CD4-positive, alpha-beta T cell treated with Interferon alpha-2 for 1 hour (primary cell): ENCODE measurements at places on chromosomes 1 and 21.

- no peak for DNase-seq
Measured at GRCh38 chr1:170765279-170765678, 101.3 kb downstream of the PRRX1 start.

GRCh38 chr1:213507472-213508223 is 456.6 kb downstream of the RPS6KC1 start:
- DNase-seq = no peak

- DNase-seq = peak; percentile 14
Measured at GRCh38 chr1:228445843-228446650, 29.4 kb upstream of the TRIM17 start.

- DNase-seq = no peak
Measured at GRCh38 chr1:10848109-10848684, 51.8 kb upstream of the CASZ1 start.

DNA sequence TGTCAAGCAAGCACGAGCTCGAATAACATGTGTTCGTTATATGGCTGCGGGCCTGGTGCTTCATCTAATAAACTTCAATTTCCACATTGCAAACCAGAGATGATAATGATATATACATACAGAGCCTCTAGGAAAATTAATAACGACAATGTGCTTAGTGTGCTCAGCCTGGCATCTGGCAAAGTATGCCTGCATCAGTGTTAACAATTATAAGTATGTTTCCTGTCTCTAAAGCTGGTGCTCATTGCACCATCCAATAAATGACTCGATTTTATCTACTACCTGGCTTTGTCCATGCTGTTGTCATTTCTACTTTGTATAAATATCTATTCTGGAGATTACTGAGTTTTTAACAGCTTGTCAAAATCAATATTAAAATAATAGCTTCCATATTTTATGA is 1402.6 kb downstream of the MRPL39 start:
- no peak for DNase-seq

GRCh38 chr1:53651356-53651755 is 87.6 kb downstream of the GLIS1 start:
- DNase-seq = no peak

GRCh38 chr1:151728151-151729054 is 7.1 kb downstream of the RIIAD1 start:
- DNase-seq = no peak

GRCh38 chr1:95076034-95076433 is 3.3 kb upstream of the ALG14 start:
- DNase-seq = no peak
